T-helper 2 cell treated with Interferon-gamma antibody and Interleukin-4, amounts not matched to agents 5 μg/mL and 100 μg/mL, for 36 hours (primary cell): ENCODE measurements at places on chromosomes 2 and 18.

GRCh38 chr2:163681745-163682144 is 54.1 kb downstream of the FIGN start:
- H3K27ac ChIP-seq = no peak overlapping the region
- no peaks in the 10 kb centered on the region for H3K4me1 ChIP-seq
- no peak overlapping the region for H3K4me3 ChIP-seq
- no peaks in the 10 kb centered on the region for H3K27me3 ChIP-seq
- DNase-seq = no peak
- H3K36me3 ChIP-seq = no peaks in the 10 kb centered on the region

DNA sequence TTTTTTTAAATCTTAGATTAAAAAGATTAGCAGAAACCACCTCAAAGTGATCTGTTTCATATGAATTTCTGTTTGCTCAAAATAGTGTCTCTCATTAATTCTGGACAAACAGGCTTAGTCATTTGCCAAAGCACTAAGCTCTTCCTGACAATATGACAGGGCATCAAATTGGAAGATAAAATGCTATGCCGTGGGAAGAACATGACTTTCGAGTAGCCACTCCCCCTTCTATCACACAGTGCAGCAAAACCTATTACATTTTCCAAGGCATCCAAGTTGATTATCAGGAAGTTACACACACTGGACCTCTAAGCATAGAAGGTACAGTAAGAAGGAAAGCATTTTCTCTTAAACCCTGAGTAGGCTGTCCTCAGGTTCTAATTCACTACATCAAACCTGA is 89.5 kb downstream of the STK39 start:
- DNase-seq = no peak
- H3K4me1 ChIP-seq = peaks cover 21% of the 10 kb centered on the region
- H3K27me3 ChIP-seq = no peaks in the 10 kb centered on the region
- H3K36me3 ChIP-seq = peaks cover 25% of the 10 kb centered on the region
- H3K4me3 ChIP-seq = no peak overlapping the region
- H3K27ac ChIP-seq = no peak overlapping the region

DNA sequence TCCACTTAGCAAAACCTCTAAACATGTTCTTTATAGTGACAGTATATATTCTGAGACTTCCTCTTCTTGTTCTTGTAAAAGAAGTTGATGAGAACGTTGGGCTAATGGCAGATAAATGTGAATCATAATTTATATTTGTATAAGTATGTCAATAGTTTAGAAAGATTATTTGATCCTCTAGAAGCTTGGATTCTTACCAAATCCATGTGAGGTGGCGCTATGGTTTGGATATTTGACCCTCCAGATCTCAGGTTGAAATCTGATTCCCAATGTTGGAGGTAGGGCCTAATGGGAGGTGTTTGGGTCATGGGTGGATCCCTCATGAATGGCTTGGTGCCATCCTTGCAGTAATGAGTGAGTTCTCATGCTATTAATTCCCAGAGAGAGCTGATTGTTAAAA is 29.8 kb upstream of the SCN1A start:
- no peaks in the 10 kb centered on the region for H3K36me3 ChIP-seq
- no peak overlapping the region for H3K27ac ChIP-seq
- no peaks in the 10 kb centered on the region for H3K27me3 ChIP-seq
- H3K4me3 ChIP-seq = no peak overlapping the region
- H3K4me1 ChIP-seq = no peaks in the 10 kb centered on the region

GRCh38 chr2:146844226-146844990 is 1000.4 kb upstream of the ACVR2A start:
- no peak overlapping the region for H3K27ac ChIP-seq
- no peak overlapping the region for H3K4me3 ChIP-seq
- DNase-seq = no peak
- H3K36me3 ChIP-seq = no peaks in the 10 kb centered on the region
- no peaks in the 10 kb centered on the region for H3K27me3 ChIP-seq

- no peaks in the 10 kb centered on the region for H3K4me1 ChIP-seq
- H3K36me3 ChIP-seq = peaks cover 8% of the 10 kb centered on the region
- H3K27me3 ChIP-seq = peaks cover 8% of the 10 kb centered on the region
- DNase-seq = no peak
These were observed 15.3 kb downstream of the SP9 start for GRCh38 chr2:174350018-174350417.
